ENCODE measurements at places on chromosomes 1 and 21.

GRCh38 chr1:25698252-25698651 lies 81.7 kb downstream of the MAN1C1 start:
- no peak for DNase-seq

- DNase-seq = no peak
These were observed 476.0 kb upstream of the CAMK1G start for GRCh38 chr1:209107535-209107934.

GRCh38 chr1:63913533-63913932 lies 139.7 kb downstream of the ROR1 start:
- no peak for DNase-seq

- DNase-seq = peak; percentile 66
These were observed 39.9 kb downstream of the F5 start for GRCh38 chr1:169546087-169546995.

DNA sequence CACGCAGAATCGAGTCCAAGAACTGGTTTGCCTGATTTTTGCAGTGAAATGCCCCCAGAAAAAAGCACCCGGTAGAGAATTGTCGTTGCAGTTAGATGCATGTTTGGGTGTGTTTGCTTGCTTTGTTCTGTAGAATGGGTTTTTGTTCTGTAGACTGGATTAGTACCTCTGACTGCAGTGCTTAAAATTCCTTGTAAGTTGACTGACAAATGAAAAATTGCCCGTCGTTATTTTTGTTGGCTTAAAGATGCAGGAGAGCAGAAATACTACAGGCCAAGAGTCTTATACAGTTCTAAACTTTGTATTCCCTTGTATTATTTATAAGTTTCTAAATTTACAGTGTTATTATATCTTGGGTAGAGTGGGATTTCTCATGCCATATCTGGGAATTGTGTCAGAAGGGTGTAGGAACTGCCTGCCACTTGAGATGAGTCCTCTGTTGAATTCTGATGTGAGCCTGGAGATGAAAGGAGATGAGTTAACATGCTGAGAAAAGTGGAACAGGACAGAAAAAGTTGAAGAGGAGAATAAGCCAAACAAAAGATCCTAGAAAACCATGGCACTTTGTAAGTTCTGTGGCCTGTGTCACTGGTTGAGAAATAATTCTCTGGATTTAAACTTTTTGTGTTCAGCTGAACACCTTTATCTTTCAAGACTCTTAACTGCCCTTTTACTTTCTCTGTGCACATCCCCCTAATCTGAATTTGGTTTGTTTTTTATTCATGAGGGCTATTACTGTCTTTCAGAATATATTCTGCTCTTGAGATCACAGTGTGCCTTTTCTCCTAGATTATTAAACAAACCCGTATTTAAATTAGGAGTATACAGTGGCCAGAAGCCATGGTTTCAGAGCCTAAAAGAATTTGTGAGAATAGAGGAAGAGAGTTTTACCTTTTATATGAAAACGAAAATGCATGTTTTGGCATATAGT lies 1.4 kb downstream of the DESI2 start:
- no peak for DNase-seq

DNA sequence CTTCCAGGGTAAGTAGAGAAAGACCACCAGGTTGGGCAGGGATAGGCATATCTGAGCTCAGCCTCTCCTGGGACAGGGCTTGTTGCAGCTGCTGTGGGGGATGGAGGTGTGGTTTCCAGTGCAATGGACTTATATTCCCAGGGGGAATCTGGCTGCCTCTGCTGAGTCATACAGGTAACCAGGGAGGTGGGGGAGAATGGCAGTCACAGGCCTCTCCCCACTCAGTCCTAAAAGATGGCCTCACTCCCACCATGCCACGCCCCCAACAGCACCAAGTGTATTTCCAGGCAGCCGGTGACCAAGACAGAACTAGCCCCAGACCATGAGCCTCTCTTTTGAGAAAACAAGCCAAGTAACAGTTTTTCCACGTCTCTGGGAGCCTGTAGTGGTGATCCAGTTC lies 1240.7 kb downstream of the BRINP3 start:
- DNase-seq = no peak

GRCh38 chr1:27102707-27103468 lies 52.0 kb downstream of the SLC9A1 start:
- DNase-seq = peak; percentile 74

DNA sequence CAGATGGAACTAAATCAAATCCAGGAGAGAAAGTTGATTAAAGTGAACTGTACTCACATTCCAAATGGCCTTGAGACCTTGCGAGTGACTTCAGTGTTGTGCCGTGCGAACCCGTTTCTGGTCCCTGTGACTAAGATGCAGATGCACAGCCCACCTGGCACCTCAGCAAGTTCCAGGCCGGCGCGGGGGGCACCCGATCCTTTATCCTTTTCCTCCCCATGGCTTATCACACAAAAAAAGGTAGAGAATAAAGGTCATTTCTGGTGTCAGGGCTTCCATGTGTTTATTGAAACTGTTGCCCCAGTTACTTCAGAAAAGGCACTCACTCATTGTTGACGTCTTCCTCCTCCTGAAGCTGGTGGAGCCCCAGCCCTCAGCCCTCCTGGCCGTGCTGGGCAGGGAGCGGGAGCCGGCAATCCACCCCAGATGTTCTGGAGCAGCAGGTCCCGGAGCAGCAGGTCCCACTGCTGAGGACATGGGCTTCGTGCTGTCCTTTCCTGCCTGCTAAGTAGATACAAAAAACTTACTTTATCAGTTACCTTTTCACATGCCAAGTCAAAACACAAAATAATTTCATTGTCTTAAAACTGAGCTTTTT lies 53.0 kb downstream of the PCNT start:
- DNase-seq = no peak
